Smooth muscle cell of the umbilical artery (primary cell): ENCODE measurements at places on chromosomes 1 and 21. TPM values are rescaled to one million over a fixed set of nuclear protein-coding genes. Genes with fewer than 3 reads are reported as not detected.

Gene LIPI
- not detected in 2 replicates for total RNA-seq

Gene LCE3D
- total RNA-seq = not detected in 2 replicates

Gene TP73
- not detected in 2 replicates for total RNA-seq

Gene PAQR6
- total RNA-seq = 0.28 and 0.59 TPM in 2 replicates

Gene LCE2A
- not detected in 2 replicates for total RNA-seq

Gene KCNJ9
- not detected in 2 replicates for total RNA-seq

Gene KTI12
- total RNA-seq = 11.0 and 11.9 TPM in 2 replicates

Gene CLIC6
- not detected in 2 replicates for total RNA-seq

Gene GSTM1
- 0.51 and 9.8 TPM in 2 replicates for total RNA-seq

Gene CD1B
- not detected in 2 replicates for total RNA-seq

Gene RNU1-4
- under 0.01 TPM in 2 replicates for total RNA-seq

Gene EIF4G3
- 55.8 and 83.1 TPM in 2 replicates for total RNA-seq
